Femur (tissue), 1 donor: ENCODE measurements at places on chromosomes 5 and 9.

GRCh38 chr9:100056561-100056960 is 42.2 kb downstream of the ERP44 start:
- DNase-seq: no peak

DNA sequence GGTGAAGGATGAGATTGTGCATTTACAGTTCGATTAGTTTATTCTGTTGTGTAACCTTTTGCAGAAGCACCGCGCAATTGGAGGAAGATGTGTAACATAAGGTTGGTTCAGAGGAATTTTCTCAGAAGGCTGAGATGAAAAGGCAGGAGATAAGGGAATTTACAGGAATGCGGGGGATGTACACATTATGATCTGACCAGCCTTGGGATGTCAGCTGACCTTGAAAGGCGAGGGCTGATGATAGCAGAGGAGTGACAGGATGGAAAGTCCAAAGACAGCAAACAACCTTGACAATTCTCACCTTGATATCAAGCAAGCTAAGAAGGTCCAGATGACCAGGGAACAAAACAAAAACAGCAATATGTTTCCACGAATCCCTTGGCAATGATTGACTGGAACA is 88.8 kb downstream of the OTULIN start:
- no peak for DNase-seq

DNA sequence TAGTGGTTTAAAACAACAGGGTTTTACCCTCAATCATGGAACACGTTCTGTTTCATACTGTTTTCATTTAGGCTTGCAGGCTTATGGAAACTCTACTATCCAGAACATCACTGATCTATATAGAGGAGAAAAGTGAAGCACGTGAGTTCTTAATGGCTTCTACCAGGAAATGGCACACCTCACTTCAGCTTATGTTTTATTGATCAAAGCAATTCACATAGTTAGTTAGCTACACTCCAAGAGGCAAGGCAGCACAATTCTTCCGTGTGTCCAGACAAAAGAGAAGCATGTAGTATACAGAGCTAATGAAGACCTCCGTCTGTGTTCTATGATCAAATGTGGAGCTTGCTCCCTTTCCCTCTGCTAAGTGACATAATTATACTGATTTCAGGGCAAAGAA is 353.3 kb upstream of the CD180 start:
- no peak for DNase-seq

GRCh38 chr9:111529787-111530186 is 4.8 kb downstream of the ZNF483 start:
- no peak for DNase-seq

GRCh38 chr5:142821034-142821732 is 51.0 kb downstream of the ARHGAP26 start:
- no peak for DNase-seq

GRCh38 chr5:127802477-127802865 is 99.3 kb downstream of the CCDC192 start:
- no peak for DNase-seq

DNA sequence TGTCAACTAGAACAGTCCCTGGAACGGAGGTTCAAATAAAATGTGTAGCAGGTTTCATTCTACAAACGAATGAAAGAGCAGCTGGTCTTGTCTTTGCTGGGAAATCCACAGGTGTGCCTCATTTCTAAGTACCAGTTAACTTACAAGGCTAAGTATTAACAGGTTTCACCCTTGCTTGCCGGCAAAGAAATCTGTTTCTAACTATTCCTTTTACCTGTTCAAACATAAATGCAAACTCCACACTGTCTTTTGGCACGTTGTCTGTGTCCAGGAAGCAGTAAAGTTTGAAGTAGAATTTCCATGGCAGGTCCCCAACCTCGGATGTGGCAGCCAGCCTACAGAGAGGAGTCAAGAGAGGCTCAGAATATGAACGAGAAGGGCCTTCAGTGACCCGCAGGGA is 54.4 kb upstream of the RETREG1 start:
- DNase-seq: no peak

GRCh38 chr9:35864695-35865255 is 5.4 kb downstream of the OR13J1 start:
- DNase-seq: no peak

DNA sequence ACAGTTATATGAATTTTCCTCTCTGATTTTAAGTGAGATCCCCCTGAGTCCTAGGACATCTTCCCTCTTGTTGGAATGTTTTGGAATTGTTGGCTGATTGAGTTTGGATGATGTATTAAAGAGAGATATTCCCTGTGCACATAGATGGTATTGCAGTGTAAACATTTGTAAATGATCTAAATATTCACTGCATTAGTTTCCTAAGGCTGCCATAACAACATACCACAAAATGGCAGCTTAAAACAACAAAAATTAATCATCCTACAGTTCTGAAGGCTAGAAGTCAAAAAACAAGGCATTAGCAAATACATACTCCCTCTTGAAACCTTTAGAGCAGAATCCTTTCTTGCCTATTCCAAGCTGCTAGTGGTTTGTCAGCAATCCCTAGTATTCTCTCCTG is 38.0 kb upstream of the MROH2B start:
- no peak for DNase-seq

GRCh38 chr9:87657893-87658292 is 68.0 kb upstream of the CTSL start:
- DNase-seq: peak; percentile 9

- DNase-seq: no peak
Observed at GRCh38 chr5:62578540-62578939, at the start of gene LRRC70. LRRC70 (plus strand) TSS chr5:62578819; CDS start chr5:62579439, 620 bp downstream.

GRCh38 chr9:114049441-114050225 is 28.5 kb downstream of the AMBP start:
- DNase-seq: no peak

DNA sequence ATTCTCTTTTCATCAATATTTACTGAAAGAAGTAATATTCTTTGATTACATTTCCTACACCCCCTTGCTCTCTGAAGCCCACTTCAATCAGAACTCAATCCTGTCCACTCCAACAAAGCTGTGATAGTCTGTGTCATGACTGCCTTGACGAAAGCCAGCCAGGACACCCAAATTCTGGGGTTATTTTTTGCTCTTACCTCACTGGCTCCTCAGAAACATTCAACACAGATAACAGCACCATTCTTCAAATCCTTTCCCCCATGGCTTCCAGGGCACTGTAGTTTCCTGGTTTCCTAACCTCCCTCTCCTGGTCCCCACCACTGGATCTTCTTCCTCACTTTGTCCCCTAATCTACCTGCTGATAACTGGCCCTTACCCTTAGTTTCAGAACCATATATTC is 106.1 kb upstream of the FER start:
- DNase-seq: no peak

- DNase-seq: no peak
Observed at GRCh38 chr9:73844135-73844534, 653.0 kb upstream of the RORB start.

- DNase-seq: peak; percentile 15
Observed at GRCh38 chr9:135602789-135603481, 36.4 kb downstream of the GLT6D1 start.

DNA sequence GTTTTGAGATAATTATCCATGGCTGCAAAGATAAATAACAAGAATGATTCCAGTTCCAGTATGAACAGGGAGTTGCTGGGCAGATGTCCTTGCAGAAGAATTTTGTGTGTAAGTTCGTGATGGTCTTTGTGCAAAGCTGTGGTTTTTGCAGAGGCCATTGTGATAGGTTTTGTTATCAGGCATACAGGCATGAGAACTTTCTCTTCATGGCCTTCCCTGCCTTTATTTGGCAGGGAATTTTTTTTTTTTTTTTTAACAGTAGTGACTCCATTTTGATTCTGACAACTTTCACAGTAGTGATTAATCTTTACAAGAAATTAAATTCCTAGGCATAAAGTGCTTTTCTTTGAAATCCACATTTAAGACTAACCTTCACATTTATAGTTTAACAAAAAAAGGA is 1999.5 kb upstream of the CDH6 start:
- no peak for DNase-seq

DNA sequence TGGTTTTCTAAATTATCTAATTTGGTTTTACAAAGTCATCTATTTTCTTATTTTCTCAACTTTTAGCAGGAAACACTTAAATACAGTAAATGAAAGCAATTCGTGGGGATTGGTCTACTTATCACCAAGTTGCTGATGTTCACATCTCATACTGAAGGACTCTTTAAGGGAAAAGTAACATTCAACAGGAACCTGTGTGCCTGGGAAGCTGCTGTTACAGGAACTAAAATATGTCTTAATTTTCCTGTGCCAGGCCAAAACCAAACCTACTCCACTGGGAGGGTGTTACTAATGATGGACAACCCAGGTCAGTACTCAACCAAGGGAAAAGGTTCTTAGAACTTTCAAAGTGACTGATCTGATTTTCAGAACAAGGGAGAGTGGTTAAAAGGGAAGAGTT is 5.3 kb downstream of the ISCA1 start:
- no peak for DNase-seq

- no peak for DNase-seq
Observed at GRCh38 chr9:110135846-110136245, 72.1 kb downstream of the C9orf152 start.
